Stimulated activated CD4-positive, alpha-beta T cell treated with anti-CD3 and anti-CD28 coated beads, Interleukin-4, amount 100 ng/mL, for 48 hours (primary cell): ENCODE measurements at places on chromosomes 16 and 17.

DNA sequence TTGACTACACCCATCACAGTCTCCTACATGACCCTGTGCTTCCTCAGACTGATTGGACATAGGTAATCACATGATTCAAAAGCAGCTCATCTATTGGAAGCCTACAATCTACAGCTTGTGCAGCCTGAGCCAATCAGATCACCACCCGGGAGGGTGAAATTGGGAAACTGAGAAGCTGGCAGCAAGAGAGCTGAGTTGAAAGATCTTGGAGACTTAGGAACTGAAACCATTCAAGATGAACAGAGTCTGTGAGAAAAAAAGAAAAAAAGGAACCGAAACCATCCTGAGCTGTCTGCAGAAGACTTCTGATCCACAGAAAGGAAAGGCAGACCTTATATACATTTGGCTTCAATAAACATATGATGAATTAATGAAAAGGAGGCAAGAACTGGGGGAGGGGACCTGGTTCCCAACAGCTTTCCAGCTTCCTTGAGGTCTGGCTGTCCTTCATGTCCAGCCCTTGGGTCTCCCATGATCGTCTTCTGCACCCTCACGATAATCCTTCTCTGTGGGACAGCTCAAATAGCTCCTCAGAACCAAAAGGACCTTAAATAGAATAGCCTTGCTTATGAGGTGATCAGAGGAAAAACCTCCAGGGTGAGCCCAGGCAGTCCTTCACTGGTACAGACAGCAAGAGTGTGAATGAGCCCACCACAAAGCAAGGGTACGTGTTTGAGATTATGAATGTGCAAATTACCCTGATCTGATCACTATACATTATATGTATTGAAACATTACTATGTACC is 32.6 kb downstream of the PLXDC1 start:
- no peak for DNase-seq

DNA sequence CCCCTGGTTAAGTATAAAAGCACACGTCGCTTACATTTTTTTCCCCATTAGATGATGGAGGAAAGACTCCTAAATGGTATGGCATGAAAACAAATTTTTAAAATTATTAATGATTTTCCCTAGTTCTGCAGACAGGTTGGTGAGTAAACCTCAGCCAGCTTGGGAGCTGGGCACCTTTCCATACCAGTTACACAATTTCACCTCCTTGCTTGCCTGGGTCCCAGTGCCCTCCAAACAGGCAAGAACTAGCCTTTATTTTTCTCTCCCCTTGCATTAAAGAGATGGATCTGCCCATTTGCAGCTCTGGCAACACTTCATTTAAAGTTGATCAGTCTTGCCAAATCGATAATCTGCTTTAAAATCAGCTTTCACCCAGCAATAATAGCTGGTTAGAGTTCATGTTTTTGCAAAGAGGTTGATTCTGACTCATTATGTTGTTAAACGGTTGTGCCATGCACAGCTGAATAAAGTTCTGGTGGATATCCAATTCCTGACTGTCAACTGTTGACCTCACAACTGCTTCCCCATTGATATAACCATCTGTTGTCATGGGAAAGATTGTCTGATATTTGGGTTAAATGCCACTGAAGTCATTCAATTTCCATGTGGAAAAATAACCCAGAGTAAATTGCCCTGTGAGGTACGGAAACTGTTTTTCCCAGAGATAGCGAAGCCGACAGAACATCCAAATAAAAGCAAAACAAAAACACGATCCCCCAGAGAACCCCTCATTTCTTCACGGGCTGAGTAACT is 1.3 kb downstream of the C17orf58 start:
- no peak for DNase-seq

DNA sequence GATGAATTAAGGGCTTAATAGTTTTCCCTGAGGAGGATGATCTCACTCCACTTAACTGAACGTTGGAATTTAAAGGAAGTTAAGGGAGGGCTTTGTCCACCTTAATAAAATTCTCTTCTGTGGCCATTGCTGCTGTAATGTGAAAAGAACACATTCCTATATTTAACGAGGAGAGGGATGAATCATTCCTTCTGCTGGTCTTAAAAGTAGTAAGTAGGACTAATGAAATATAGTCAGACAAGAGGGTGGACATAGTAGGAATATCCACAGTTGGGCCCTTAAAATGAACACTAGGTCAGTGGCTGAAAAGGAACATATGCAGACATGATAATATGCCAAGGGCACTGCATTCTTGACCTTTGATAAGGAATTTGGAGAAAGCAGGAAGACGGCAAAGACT is 405.6 kb downstream of the PMP22 start:
- no peak for DNase-seq

DNA sequence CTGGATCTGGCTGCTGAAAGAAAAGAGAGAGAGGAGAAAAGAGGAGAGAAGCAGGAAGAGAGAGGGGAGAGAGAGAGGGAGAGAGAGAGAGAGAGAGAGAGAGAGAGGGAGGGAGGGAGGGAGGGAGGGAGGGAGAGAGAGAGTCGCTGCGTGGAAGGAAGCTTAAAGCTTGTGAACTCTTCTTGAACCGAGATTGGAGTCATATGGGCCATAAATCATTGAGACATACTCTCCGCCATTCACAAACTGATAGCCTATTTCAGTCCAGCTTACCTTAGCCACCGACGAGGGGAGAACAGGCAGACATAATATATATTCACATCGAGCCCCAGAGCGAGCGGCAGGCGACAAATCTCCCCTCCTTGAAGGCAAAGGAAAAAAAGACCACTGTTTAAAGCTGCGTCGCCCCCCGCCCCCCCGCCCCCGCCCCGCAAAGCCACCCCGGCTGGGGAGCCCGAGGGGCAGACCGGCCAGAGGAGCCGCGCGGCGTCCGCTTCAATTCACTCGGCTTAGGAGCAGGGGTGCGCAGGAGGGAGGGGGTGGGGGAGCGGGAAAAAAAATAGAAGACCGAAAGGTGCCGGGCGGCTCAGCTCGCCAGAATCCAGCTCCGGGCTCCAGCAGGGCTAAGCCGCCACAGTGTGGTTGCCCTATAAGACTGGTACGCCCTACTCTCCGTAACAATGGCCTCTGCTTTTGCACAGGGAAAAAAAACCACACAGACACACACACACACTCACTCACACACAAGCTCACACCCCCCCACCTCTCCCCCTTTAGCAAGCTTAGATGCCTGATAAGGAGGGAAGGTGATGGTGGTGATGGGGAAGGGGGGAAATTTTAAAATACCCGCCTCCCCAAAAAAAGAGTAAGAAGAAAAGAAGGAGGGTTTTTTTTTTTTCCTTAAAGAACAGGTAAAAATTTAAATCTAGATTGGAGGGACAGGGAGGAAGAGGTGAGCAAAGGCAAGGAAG is 10.6 kb upstream of the HOXB2 start:
- no peak for DNase-seq

DNA sequence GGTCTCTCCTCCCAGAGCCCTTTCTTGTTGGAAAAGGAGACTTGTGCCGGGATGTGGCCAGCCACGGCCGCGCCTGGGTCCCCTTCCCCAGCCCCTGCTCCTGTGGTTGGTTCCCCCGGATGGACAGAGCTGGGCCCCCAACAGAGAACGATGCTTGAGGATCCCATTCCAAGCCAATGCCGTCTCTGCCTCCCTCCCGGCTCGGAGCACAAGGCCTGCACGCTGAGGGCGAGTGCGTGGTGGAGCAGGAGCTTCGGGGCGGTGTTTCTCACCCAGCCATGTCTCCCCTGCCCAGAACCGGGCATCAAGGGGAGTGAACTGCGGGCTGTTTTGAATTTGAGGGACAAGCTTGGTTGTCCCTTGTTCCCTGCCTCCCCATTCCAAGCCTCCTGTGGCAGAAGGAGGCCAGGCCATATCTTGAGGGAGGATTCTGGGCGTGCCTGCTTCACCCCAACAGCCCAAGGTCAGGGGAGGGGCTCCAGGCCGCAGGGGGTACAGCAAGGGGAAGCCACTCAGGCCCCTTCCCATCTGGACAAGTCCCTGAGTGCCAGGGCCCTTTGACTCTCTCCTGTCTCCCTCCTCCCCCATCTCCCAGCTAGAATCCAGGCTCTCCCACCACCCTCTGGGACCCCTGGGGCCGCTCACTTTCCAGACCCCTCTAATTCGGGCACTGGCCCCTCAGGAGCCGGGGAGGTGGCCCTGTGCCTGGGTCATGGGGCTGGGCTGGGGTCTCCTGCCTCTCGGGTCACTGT is 43.6 kb downstream of the SOCS3 start:
- no peak for DNase-seq

GRCh38 chr16:66491716-66492064 is 58.2 kb downstream of the TK2 start:
- DNase-seq: no peak

- DNase-seq: no peak
Measured at GRCh38 chr16:84853534-84853933, 33.7 kb downstream of the CRISPLD2 start.

- DNase-seq: no peak
Measured at GRCh38 chr16:76598498-76598897, 321.3 kb downstream of the CNTNAP4 start.

DNA sequence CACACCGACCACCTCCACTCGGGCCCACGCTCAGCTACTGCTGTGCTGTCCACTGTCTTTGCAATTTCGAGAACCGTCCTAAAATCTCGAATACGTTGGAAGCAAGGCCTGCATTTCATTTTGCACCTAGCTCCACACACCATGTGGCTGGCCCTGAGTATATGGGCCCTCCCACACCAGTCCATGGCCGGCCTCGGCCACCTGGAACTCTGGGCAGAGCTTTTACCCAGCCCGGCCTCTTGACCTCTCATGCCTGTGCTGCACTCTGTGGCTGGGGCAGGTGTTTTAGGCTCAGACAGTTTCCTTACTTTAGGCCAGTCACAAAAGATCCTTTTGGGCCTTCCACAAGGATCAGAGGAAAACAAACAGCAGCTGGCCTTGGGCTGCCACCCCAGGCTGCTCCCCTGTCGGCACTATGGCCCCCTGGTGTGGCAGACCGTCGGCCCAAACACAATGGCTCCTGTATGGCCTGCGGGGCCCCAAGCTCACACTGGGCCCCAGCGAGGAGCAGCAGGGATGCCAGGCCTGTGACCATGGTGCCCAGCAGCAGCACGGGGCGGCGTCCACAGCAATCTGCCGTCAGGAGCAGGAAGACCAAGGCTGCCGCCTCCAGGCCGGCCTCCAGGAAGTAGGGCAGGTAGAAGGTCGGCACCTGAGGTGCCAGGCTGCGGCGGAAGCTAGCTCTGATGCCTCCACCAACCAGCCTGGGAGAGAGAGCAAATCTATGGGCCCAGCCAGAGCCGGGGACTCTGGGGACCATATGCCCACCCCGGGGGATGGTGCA is 2.5 kb downstream of the SLC22A31 start:
- DNase-seq: no peak

DNA sequence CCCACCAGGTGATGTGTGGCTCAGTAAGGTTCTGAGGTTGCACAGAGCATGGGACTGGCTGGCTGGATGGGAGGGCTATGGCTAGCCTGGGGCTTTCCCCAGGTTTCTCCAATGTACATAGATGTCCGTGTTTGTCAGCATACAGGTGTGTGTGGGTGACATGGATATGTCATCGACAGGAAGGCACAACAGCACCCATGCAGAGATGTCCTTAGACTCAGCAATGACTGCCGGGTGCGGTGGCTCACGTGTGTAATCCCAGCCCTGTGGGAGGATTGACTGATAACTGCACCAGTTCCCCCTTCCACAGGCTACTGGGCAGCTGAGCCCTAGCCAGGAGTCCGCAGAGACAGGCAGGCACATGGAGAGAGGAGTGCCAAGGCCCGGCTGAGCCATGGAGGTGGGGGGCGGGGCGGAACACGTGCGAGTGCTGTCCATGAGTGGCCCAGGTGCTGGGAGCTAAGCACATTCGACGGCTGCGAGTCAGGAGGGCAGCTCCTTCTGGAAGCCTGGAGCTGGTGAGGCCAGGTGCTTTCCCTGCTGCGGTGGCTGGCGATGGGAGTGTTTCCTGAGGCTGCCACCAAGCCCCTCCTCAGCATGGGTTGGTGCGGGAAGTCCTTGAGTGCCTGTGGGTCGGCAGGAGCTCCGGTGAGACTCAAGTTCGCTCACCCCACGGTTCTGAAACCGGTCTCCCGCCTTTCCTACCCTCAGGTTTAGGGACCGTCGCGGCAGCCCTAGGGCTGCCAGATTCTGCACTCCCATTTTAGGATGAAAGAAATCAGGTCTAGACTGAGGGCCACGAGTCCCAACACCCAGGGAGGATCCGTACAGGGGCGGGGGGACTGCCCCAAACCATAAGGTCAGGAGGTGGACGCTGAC is 858 bp upstream of the ASPSCR1 start:
- DNase-seq: peak; percentile 23

DNA sequence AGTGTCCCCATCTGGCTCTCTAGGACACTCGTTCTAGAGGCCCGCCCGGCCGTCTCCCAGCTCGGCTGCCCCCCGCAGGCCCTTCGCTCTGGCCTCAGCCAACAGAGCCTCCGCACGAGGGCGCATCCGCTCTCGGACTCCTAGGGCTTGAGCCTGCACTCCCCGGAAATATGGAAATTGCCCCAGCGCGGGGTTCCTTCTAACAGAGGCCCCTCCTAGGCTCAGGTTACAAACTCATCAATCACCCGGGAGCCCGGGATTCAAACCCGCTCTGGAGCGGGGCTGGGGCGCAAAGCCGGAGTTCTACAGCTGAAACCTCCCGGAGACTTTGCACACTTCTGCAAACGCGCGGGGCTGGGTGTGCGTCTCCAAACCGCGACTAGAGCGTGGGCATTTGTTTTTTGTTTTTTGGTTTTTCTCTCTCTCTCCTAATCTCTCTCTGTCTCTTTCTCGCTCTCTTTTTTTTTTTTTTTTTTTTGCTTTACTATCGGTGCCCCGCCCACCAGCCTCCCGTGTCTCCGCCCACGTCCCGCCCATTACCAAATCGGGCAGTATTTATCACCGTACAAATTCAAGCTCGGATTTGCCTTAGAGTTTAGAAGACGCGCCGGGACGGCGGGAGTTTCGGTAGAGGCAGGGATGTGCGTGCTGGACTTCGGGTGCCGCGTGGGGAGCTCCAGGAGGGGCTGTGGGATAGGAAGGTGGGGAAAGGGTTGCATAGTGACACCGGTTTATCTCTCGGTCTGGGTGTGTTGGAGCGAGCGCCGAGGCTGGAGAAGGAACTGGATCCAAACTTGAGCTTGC is 2.4 kb upstream of the FOXL1 start:
- peak; percentile 44 for DNase-seq

- no peak for DNase-seq
Measured at GRCh38 chr17:8558144-8558543, 72.4 kb downstream of the MYH10 start.

DNA sequence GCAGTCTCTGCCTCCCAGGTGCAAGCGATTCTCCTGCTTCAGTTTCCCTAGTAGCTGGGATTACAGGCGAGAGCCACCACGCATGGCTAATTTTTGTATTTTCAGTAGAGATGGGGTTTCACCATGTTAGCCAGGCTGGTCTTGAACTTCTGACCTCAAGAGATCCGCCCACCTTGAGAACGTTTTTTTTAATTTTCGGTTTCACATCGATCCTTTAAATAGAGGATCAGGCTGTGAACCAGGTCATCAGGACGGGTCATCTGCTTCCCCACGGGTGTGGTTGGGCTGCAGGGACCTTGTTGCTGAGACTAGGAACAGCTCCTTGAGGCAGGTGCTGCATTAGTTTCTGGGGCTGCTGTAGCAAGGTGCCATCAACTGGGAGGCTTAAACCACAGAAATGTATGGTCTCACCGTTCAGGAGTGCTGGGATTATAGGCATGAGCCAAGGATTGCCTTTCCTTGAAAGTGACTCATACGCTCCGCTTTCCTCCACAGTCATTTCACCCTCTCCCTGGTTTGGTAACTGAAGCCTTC is 7.9 kb upstream of the NAGPA start:
- no peak for DNase-seq
